ENCODE measurements at places on chromosomes 7 and 10. TPM values are rescaled to one million over a fixed set of nuclear protein-coding genes. Genes with fewer than 3 reads are reported as not detected.

DNA sequence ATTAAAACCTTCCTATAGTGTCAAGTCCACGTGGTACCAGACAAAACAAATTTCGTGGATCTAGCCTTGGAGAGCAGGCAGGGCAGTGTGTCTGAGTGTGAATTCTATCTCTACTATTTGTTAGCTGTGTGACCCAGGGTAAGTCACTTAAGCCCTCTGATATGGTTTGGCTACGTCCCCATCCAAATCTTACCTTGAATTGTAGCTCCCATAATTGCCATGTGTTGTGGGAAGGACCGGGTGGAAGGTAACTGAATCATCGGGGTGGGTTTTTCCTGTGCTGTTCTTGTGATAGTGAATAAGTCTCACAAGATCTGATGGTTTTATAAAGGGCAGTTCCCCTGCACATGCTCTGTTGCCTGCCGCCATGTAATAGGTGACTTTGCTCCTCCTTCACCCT, 2.8 kb upstream of the NPFFR1 start:
- DNase-seq: no peak

The VSTM4 gene
- total RNA-seq: 0.35 TPM

GRCh38 chr7:39248041-39248691, 270.5 kb downstream of the POU6F2 start:
- DNase-seq: no peak

The SORBS1 gene
- total RNA-seq: 21.5 TPM

Data from H9 (cell line).